ENCODE measurements at places on chromosomes 7 and 10. TPM values are rescaled to one million over a fixed set of nuclear protein-coding genes. Genes with fewer than 3 reads are reported as not detected.

Gene TMEM225B
- total RNA-seq = 0.72 TPM

GRCh38 chr10:119129721-119130120 is 25.8 kb downstream of the DENND10 start:
- no peak for DNase-seq

DNA sequence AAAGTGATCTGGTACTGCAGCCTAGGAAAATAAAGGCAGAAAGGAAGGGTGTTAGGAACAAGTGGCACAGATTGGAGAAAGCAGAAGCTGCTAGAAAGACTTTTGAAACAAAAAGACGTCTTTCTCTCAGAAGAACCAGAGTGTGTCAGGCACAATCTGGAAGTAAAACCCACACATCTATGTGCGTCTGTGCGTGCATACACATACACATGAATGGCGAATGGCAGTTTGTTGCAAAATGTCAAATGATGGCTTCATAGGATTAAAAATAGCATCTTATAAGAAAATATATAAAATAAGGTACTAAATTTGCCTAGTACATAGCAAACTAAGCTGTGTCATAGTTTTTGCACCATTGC is 246.3 kb downstream of the CDK14 start:
- DNase-seq = no peak

GRCh38 chr7:139893461-139893860 is 64.4 kb downstream of the TBXAS1 start:
- DNase-seq = no peak

DNA sequence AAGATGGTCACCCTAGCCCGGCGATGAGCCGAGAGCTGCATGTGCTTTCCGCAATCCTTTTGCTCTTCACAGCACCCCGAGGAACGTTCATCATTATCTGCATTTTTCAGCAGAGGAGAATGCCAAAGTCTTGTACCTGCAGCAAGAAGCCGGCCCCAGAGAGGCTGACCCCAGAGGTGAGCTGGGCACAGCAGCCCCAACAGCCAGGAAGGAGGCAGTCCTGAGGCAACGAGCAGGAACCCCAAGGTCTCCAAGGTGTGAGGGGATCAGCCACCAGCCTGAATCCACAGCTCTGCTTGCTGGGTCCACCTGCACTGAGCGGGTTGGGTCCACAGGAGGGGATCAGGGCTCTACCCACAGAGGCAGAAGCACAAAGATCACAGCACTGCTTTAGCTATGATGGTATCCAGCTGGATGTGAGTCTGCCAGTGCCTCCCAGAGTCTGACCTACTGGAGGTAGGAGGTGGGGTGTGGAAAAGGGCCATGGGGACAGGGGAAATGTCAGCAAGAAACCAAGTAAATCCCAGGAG is 16.8 kb upstream of the GDF10 start:
- no peak for DNase-seq

- no peak for DNase-seq
These were observed 7.1 kb upstream of the MUC3A start for GRCh38 chr7:100942045-100942774.

GRCh38 chr10:118958984-118959925 is 70.3 kb upstream of the NANOS1 start:
- DNase-seq = peak; percentile 76

DNA sequence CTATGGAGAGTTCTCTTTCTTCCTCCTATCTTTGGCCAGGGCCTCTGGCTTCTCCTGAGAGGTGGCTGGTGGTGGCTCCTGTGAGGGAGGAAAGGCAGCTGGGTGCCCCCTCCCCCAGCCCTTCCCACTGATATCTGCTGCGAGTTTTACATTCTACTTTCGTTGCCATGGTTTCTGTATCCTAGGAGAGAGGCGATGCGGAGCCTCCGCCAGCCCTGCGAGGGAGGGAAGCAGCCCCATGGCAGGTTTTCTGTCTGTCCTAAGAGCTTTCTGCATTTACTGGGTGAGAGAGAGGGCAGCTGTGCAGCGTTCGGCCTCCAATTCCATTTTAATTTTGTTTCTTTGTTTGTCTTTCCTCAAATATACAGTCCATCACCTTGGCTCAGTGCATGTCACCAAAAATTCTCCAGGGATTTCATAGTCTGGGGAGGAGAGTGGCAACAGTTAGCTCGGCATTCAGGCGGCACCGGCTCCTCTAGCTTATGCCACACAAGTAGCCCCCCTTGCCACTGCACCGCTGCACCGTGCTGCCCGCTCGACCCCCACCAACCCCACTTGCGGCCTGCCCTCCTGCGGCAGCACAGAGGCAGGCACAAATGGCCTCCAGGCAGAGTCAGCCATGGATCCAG is 20.4 kb downstream of the DNAJB12 start:
- no peak for DNase-seq

DNA sequence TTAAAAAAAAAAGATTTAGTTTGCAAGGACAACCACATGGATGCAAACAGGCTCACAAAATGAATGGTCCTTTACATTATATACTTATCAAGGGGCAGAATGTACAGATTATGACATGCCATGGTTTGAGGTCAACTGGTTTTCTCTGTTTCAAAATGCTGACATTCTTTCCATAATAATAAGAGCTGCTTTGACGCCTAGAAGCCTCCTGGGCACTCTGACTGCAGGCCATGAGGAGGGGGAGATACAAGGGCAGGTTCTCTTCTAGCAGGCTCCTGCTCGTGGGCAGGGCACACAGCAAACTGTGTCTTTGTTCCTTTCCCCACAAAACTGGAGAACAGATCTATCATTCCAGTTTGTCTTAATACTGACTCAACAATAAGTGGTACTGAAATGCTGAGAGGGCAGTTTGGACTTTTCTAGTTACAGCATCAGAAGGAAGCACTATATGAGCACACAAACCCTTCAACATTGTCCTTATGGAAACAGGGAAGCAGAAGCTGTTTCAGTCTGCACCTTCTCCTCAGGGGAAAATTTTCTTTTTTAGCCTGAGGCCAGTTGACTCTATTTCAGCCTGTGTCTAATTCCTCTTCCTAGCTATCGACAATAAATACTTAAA is 314.9 kb upstream of the AOAH start:
- no peak for DNase-seq

Gene SGCE
- 164 TPM for total RNA-seq

Gene TEX36
- total RNA-seq = not detected

DNA sequence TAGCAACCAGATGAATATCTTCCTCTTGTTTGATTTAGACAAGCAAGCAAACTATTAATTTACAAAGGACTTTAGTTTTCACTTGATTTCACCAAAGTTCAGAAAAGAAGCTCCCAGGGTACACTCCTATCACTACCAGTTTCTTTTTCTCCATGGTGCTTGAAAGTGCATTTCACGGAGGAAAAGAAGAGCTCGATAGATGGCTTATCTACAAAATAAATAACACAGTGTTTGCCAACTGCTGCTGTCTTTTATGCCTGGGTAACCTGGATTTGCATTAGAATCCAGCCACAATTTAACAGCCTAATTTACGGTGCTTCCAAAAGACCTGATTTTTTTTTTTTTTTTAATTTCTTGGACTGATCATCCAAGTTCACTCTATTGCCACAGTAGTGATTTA is 275.7 kb downstream of the GPR37 start:
- DNase-seq = no peak

Gene EBLN1
- not detected for total RNA-seq

DNA sequence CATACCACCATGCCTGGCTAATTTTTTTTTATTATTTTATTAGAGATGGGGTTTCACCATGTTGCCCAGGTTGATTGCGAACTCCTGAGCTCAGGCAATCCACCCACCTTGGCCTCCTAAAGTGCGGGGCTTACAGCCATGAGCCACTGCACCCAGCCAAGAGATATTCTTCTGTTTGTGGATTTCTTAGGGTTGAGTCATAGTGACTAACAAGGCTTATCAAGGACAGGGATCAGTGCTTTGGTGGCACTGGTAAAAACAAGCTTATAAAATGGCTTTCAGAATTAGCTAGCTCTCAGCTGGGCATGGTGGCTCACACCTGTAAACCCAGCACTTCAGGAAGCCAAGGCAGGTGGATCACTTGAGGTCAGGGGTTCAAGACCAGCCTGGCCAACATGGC is 122.4 kb downstream of the ZNF248 start:
- peak; percentile 82 for DNase-seq

Gene CFAP43
- 0.24 TPM for total RNA-seq

Gene METTL27
- 0.12 TPM for total RNA-seq

Gene SPACDR
- total RNA-seq = 0.39 TPM

DNA sequence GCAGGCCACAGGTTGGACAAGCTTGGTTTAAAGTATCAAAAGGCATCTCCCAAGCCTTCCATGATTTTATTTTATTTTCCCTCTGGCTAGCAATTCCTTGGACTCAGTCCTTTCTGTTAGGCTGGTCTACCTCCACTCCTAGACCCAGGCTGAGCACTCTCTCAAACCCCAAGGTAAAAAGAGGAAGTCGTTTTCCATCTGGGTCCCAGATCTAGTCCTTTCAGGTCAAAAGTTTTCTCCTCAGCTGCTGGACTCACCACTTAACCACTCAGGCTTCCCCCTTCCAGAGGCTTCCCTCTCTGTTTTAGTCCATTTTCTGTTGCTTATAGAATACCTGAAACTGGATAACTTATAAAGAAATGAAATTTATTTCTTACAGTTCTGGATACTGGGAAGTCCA is 252.3 kb upstream of the MKLN1 start:
- DNase-seq = no peak

- peak; percentile 63 for DNase-seq
These were observed 23.6 kb downstream of the BZW2 start for GRCh38 chr7:16669581-16669980.

GRCh38 chr7:111320133-111320532 is 229.2 kb downstream of the LRRN3 start:
- DNase-seq = no peak

Gene RAB19
- not detected for total RNA-seq

DNA sequence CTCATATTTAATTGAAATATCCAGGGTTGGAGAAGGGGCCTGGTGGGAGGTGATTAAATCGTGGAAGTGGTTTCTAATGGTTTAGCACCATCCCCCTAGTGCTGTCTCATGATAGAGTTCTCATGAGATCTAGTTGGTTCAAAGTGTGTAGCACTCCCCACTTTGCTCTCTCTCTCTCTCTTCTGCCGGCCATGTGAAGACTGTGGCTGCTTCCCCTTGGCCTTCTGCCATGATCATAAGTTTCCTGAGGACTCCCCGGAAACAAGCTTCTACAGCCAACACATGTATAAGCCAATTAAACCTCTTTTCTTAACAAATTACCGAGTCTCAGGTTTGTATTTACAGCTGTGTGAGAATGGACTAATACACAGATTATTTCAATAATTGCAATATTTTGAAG is 305.8 kb upstream of the KCND2 start:
- DNase-seq = peak; percentile 37

Gene NPSR1
- not detected for total RNA-seq

DNA sequence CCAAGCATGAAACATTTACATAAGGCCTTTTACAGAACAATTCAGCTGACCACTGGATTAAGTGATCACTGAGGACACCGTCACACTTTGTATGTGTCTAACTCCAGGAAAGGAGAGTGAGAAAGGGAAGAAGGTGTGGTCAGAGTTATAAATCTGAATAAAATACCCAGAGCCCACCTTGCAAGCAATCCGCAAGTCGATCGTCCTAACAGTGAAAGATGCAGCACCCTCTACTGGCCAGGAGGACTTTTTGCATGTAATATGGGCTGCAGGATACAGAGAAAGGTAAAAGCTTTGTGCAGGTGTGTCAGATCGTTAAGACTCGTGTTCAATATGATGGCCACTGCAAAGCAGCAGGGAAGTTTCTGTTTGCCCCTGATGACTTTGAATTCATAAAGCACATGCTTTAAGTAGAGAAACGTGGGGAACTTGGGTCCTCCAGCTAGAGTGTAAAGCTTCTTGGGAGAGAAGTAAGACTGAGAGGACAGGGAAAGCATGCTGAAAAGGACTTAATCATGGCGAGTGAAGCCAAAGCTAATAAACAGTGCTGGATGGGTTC is 68.5 kb upstream of the BMPER start:
- no peak for DNase-seq

DNA sequence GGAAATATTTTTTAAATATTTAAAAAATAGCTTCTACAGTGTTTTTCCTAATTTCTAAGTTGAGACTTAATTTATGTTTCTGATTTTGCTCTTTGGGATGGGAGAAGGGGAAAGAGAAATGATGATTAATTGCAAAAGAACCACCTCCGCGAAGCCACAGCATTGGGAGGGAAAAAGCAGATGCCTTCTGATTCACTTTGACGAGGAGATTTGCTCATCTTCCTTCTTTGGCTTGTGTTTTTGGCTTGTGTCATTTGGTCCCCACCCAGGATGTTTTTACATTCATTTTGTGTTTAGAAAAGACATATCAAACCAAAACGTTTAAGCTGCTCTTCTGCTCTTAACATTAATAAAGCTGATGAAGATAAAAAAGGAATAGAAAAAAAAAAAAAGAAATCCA is 121.7 kb downstream of the MACC1 start:
- DNase-seq = no peak

DNA sequence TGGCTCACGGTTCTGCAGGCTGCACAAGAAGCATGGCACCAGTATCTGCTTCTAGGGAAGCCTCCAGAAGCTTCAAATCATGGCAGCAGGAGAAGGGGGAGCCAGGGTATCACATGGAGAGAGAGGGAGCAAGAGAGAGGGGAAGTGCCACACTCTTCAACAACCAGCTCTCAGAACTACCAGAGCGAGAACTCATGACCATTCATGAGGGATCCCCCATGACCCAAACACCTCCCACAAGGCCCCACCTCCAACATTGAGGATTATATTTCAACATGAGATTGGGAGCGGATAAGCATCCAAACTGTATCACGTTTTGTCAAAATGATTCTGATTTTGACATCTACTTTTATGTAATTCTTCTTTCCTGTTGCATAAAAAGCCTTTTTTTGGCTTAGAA is 38.5 kb downstream of the CREM start:
- DNase-seq = no peak

GRCh38 chr7:131231381-131232220 is 96.1 kb upstream of the MKLN1 start:
- peak; percentile 34 for DNase-seq

DNA sequence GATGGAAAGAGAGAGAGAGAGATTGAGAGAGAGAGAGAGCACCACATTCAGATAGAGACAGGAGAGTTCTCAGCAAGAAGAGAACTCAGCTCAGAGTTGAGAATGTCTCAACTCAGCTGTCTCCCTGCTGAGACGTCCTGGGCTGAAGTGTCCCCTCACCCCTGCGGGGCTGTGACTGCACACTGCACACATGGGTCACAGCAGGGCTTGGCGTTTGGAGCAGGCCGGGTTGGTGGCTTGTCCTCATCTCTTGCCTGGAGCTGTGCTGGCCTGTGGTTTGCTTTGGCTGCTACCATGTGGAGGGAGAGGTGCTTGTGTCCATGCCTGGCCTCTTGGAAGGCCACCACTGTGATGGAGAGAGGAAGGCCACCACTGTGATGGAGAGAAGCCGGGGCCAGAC is 167.9 kb downstream of the RNF216 start:
- DNase-seq = no peak

DNA sequence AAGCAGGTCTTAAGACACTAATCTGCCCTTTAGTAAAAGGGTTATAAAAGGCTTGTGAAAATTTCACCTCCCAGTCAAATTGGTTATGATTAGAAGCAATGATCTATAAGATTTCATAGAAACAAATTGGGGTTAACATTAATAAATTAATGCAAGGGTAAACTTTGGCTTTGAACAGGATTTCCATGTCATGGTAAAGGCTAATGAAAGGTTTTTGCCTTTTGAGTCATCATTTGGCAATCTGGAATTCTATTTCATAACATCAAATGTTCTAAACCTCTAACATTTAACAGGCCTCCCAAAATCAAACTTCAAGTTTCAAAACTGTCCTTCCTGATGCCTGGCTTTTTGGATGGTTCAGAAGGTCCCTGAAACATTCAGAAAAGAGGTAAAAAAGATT is 62.4 kb downstream of the COA1 start:
- peak; percentile 41 for DNase-seq

- DNase-seq = no peak
These were observed 63.4 kb downstream of the ABI1 start for GRCh38 chr10:26797340-26797739.

All from RPMI7951 (cell line).